ENCODE measurements at places on chromosomes 1 and 21.
A peak's percentile ranks its signal among the peaks of the same experiment; 100 is the strongest.

GRCh38 chr1:170885551-170885950 lies 49.8 kb upstream of the MROH9 start:
- DNase-seq = no peak

DNA sequence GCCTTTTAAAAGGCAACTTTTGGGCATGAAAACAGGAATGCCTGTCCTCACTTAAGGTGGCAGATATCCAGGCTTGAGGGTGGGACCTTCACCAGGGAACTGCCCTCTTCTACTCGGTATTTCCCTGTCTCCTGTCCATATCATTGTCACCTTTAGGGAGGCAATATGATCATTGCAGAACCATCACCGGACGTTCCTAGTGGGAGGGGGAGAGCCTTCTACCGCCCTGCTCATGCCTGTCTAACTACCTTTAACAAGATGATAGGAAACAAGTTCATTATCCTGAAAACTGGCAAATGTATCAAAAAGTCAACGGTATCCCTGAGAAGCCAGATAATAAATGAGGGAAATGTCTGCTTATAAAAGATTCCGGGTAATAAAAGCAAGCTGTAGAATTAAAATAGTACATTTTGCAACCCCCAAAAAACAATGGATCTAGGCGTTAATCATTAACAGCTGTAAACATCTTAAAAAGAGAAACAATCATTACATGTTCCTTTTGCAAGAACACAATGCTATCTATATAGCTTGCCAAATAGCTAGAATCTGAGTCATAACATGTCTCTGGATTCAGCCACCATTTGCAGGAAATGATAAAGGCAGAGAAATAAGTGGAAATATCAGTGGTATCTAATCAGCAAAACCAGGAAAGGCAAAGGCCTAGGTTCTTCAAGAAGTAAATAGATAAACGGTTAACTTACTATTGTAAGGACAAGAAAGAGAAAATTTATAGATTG lies 852.9 kb upstream of the ADGRL4 start:
- DNase-seq = no peak

DNA sequence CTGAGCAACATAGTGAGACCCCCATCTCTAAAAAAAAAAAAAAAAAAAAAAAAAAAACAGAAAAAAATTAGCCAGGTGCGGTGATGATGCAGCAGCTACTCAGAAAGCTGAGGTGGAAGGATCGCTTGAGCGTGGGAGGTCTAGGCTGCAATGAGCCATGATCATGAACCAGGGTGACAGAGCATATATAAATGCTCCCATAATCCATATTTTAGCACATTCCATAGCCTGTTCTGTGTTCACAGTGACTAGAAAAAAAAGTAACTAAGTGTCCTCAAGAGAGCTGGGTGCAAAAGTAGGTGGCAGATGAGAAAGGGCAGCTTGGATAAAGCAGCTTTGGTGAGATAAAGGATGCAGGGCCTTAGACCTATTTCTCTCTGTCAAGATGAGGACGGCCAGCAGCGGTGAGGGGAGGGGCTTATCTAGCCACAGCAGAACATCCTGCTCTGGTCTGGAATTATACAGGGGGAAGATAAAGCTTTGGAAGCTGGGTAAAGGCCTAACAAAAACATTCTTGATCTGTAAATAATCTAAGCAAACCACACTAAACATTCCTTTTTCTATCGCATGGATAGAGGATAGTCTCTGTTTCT lies 205.3 kb downstream of the DAB1 start:
- DNase-seq = no peak

DNA sequence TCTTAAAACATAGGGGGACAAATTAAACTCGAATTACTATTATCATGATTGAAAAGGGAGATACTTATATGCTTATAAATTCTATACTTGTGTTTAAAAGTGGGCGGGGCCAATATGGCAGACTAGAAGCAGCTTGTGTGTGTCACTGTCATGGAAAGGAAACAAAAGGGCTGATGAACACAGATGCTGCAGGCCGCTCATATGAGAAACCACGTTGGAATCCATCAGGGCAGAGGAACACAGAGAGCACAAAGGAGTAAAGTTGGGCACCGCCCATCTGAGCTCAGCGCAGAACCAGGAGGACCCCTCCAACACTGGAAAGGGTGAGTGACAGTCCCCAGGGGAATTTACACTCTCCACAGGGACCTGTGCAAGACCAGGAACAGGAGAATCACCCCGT lies 107.0 kb downstream of the SLC5A9 start:
- no peak for DNase-seq

DNA sequence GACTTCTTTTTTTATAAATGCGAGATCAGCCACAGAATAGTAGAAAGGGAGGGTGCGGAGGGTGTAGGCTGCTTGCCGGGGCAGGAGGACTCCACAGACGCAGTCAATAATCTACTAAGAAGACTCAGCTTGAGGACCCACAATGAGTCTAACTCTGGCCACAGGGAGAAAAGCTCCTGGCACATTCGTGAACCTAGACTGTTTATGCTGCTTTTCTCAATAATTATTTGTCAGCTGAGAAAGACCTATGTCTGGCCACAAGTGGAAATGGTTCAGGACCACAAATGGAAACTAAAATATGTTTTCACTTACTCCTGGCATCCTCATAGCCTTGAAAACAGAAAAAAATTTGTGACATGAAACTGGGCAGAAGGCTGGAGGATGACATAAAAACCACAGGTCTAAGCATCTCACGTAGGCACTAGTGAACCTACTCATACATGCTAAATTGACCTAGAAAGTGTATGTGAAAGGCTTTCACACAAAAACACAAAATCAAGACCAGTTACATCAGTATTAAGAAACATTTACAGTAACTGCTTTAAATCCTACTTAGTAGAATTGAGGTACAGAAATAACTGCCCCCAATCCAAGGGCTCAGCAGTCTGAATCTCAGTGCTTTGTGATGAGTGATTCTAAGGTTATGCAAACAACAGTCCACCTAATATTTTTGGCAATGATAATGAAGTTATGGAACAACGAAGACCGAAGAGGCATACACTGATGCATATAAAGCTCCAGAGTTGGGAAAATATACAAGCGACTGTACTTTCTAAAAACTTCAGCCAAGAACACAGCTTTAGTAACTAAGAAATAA lies 159.5 kb downstream of the SLC45A1 start:
- DNase-seq = no peak

- no peak for DNase-seq
Measured at GRCh38 chr1:226195144-226195543, 8.6 kb upstream of the ACBD3 start.

DNA sequence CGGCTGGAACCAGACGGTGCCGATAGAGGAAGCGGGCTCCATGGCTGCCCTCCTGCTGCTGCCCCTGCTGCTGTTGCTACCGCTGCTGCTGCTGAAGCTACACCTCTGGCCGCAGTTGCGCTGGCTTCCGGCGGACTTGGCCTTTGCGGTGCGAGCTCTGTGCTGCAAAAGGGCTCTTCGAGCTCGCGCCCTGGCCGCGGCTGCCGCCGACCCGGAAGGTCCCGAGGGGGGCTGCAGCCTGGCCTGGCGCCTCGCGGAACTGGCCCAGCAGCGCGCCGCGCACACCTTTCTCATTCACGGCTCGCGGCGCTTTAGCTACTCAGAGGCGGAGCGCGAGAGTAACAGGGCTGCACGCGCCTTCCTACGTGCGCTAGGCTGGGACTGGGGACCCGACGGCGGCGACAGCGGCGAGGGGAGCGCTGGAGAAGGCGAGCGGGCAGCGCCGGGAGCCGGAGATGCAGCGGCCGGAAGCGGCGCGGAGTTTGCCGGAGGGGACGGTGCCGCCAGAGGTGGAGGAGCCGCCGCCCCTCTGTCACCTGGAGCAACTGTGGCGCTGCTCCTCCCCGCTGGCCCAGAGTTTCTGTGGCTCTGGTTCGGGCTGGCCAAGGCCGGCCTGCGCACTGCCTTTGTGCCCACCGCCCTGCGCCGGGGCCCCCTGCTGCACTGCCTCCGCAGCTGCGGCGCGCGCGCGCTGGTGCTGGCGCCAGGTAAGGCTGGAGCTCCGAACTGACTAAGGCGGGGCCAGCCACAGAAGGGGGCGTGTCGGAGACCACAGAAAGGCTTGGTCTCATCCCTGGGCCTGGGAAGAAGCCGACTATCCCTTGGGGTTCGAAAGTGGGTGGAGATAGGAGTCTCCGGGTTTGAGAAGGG lies 486 bp downstream of the SLC27A3 start:
- DNase-seq = peak; percentile 51

GRCh38 chr21:42434884-42435283 lies 31.2 kb downstream of the UBASH3A start:
- no peak for DNase-seq

DNA sequence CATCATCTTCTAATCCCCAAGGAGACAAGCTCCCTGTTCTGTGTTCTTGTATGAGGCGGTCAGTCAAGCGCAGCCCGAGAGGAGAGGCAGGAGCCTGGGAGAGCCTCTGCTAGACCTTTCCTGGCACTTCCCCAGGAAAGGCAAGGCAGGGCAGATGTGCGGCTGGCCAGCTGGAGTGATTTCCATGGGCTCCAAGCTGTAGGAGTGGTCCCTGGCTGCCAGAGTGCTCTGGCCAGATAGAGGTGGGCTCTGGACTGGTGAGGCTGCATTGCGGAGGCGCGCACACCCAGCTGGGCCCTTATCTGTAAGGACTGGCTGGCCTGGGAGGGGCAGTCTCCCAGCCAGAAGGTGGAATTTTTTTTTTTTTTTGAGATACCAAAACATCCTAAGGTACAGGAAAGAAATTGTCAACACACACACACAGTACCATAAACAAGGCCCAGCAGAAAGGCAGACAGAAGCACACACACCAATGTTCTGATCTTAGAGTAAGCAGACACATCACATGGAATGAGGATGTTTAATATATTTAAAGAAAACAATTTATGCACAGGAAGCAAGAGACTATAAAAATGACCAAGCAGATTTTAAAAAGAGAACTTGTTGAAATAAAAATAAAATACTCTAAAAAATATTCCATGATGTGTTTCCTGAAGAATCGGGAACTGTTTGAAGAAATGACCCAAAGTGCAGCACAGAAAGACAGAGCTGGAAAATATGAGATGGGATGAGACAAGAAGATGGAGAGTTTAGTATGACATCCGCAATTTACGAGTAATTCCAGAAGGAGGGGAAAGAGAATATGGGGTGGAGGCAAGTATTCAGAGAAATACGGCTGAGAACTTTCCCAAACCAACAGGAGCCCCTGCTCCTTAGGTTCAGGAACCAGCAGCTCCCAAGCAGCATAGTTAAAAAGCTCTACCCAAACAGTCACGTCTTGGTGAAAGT lies 13.4 kb downstream of the IBA57 start:
- no peak for DNase-seq

DNA sequence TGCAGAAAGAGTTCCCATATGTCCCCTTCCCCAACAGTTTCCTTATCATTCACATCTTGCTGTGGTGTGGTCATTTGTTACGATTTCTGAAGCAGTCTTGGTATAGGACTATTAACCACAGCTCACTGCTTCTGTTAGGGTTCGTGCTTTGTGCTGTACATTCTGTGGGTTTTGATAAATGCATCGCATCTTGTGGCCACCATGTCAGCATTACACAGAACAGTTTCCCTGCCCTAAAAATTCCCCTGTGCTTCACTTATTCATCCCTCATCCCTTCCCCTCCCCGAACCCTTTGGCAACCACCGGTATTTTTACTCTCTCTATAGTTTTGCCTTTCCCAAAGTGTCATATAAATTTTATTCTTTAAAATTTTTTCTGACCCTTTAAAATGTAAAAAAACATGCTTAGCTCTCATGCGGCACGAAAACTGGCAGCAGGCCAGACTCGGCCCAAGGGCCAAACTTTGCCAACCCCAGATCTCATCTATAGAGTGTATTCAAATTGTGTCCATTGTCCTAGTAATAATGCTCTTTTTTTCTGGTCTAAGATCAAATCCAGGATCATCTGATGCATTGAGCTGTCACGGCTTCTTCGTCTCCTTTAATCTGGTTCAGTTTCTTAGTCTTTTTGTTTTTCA lies 78.2 kb downstream of the SIM2 start:
- DNase-seq = no peak

DNA sequence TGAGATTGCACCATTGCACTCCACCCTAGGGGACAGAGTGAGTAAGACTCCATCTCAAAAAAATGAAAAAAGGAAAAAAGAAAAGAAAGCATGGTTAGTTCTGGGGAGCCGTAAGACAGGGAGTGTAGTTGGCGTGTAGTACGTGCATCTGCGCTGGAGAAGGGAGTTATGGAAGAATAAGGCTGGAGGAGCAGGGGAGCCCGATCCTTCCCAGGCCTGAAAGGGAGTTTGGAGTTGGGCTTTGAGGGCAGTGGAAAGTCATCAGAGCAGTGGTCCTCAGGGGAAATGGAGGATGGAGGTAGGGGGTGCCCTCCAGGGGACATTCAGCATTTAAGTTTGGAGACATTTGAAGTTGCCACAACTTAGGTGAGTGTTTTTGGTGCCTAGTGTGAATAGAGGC lies 11.3 kb upstream of the TMEM201 start:
- DNase-seq = no peak

DNA sequence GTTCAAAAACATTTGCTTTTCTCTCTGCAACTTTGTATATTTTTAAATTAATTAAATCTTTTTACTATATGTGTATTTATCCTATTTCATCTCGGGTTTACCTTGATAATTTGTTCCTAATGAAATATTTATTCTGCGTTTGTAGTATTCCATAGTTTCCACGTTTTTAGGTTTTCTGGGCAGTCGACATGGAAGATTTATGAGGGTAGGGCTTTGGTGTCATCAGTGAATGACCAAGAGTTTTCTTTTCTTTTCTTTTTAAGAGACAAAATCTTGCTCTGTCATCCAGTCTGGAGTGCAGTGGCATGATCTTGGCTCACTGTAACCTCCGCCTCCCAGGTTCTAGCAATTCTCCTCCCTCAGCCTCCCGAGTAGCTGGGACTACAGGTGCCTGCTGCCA lies 17.2 kb upstream of the ZNF669 start:
- DNase-seq = no peak

GRCh38 chr1:110067479-110067892 lies 3.0 kb downstream of the ALX3 start:
- no peak for DNase-seq

DNA sequence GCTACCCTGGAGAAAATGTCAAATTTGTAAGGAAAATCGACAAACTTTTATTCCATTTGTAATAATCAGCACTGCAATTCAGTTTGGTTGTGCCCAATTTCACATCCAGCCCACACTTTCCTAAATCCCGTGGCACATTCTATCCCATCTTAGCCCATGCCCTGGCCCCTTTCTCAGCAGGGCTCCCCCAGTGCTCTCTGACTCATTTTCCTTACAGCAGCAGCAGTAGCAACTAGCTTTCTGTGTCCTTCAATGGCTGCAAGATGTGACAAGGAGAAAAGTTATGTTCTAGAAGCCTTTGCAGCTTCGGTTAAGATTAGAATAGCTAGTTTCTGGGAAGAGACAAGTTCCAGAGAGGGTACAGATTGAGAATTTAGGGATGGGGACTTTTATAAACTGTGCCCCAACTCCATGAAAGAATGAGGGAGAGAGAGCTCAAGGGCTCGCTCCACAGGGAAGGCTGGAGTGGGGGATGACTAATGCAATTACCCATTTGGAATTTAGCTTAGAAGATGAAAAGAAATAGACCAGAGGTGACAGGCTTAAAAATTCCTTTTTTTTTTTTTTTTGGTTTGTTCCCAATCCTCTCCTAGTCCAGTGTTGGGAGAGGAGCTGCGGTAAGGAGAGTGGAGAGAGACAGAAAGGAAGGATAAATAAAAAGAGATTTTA lies 47.0 kb upstream of the POU2F1 start:
- no peak for DNase-seq

- DNase-seq = no peak
Measured at GRCh38 chr1:5993556-5994491, 1.6 kb upstream of the NPHP4 start.

GRCh38 chr1:1376551-1377226 lies 1.7 kb upstream of the AURKAIP1 start:
- no peak for DNase-seq

- no peak for DNase-seq
Measured at GRCh38 chr1:219317762-219318353, 144.2 kb downstream of the LYPLAL1 start.

- no peak for DNase-seq
Measured at GRCh38 chr1:24743404-24744211, 1.6 kb upstream of the CLIC4 start.
